Stimulated activated CD8-positive, alpha-beta memory T cell treated with anti-CD3 and anti-CD28 coated beads, Interleukin-15, amount 100 ng/mL, for 48 hours (primary cell): ENCODE measurements at places on chromosomes 6 and 20.

- DNase-seq = no peak
Measured at GRCh38 chr6:315921-316752, 23.9 kb downstream of the DUSP22 start.

- no peak for DNase-seq
Measured at GRCh38 chr6:43608310-43608763, 20.7 kb downstream of the GTPBP2 start.

DNA sequence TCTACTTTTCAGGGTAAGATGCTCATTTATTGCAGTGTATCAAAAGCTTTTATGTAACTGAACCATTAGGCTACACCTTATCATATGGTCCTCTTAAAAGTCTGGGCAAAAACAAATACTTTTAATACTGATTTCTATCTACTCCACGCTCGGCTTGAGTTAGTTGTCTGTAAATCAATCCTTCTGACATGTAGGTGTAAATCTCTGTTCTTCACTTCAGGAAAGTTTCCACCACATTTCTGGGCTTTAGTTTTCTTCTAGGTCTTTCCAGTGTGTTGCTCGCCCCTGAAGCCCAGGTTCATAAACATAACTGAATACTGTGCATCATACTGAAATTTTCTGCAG lies 89.2 kb upstream of the RNF217 start:
- DNase-seq = no peak

GRCh38 chr6:16651871-16652270 lies 109.4 kb downstream of the ATXN1 start:
- no peak for DNase-seq

DNA sequence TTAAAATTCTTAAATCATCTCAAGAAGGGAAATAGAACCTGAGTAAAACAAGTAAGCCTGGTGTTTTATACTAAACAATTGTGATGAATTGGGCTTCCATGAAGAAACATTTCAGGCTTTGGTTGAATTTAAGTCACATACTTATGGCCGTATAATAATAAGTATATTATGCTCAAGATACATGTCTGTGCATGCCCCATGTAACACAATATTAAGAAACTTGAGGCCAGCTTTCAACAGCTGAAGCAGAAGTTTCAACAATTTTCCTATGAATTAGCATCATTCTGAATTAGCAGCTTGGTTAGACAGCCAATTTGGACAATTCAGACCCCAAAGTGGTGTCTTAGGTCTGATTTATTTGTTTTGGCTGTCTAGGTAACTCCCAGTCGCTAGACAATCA lies 243.7 kb downstream of the MYLK4 start:
- DNase-seq = no peak

DNA sequence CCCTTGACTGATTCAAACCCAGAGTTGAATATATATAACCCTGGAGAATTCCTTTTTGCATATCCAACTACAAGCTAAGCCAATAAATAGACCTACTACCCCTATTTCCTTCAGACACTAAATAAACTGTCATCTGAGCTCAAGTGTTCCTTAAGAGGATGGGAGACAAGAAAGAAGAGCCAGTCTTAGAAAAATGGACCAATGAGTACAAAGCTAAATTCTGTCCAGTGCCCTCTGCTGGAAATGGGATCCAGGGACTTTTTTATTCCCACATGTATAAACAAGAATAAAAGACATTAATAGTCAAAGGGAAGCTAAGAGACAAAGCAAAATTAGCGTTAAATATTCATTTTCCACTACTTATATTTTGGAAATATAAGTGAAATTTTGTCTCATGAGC lies 4.8 kb downstream of the PPP1R10 start:
- DNase-seq = no peak

GRCh38 chr6:130190701-130191690 lies 31.8 kb downstream of the SAMD3 start:
- no peak for DNase-seq

GRCh38 chr6:123233336-123233735 lies 237.3 kb downstream of the CLVS2 start:
- DNase-seq = no peak

DNA sequence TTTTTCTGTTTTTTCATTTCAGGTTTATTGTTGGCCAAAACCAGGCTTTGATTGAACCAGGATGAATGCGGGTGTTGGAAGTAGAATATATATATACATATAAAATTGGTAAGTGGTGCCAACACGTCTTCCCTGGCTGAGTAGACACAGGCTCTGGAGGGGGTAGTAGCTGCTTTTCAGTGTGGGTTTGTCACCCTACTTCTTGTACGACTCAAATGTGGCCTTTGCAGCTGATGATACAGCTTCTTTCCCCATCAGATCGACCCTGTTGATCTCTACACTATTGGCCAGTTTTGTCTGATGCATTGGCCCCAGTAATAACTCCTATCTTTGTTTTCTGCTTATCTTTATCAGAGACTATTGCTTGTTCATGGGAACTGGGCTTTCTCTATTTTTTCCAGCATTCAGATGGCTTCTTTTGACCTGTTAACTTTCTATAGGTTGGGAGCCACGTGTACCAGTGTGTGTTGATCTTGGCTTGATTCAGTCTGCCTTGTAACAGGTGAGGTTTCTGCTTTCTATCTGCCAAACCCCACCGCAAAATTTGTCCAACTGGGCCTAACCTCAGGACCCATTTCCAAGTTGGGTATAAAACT lies 2.7 kb upstream of the ZNFX1 start:
- DNase-seq = no peak

GRCh38 chr6:126873351-126873750 lies 245.1 kb upstream of the RSPO3 start:
- DNase-seq = no peak

DNA sequence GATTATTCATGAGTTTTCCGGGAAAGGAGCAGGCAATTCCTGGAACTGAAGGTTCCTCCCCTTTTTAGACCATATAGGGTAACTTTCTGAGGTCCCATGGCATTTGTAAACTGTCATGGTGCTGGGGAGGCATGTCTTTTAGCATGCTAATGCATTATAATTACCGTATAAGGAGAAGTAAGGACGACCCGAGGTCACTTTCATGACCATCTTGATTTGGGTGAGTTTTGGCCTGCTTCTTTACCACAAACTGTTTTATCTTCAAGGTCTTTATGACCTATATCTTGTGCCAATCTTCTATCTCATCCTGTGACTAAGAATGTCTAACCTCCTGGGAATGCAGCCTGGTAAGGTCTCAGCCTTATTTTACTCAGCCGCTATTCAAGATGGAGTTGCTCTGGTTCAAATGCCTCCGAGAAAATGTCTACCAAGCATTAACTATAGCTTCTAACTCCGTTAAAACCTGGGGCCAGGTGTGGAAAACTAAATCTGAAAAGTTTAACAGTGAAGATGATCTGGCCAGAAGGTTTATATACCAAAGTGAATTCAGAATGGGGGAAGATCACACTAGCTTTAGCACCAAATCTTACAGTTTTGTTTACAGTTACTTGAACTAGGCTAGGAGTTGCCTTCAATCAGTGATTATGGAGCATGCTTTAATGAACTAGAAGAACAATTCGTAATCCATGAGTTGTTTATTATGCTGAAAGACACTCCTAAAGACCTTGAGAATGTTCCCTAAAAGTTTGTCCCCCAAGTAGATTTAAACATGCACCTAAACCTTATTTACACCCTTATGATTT lies 80.0 kb upstream of the TOP1 start:
- DNase-seq = no peak

DNA sequence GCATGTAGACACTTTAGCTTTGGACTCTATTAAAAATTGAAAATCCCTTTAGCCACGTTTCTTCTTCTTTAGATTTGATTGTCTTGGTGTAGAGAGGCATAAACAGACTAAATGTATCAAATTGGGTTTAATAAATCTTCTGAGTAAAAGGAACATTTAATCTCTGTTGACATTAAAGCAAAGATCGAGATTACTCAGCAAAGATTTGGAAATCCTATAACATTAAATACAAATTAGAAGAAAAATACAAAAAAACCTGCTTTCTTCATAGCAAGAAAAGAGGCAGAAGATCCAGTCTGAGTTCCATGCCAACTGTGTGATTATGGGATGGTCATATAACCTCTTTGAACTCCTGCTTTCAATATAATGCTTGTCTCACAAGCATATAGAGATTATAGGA lies 172.3 kb downstream of the GJA1 start:
- DNase-seq = no peak

- DNase-seq = no peak
Measured at GRCh38 chr20:31355981-31356380, 12.4 kb upstream of the DEFB118 start.

- no peak for DNase-seq
Measured at GRCh38 chr20:16664020-16664419, 65.8 kb upstream of the SNRPB2 start.

DNA sequence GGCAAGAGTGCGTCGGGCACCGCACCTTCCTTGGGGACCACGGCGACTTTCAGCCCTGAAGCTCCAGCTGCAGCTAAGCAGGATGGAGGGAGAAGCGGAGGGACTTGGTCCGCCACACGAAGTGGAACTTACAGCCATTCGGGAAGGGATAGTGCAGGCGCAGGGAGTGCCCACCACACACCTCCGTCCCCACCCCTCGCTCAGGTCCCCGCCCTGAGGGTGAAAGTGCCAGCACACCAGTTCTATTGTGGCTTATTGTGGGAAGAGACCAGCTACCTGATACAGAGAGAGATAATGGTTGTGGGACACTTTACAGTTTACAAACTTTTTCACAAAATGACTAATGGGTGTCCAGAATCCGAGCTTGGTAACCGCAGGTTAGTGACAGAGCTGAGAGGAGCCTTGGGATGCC lies 76.1 kb downstream of the IRF4 start:
- no peak for DNase-seq

DNA sequence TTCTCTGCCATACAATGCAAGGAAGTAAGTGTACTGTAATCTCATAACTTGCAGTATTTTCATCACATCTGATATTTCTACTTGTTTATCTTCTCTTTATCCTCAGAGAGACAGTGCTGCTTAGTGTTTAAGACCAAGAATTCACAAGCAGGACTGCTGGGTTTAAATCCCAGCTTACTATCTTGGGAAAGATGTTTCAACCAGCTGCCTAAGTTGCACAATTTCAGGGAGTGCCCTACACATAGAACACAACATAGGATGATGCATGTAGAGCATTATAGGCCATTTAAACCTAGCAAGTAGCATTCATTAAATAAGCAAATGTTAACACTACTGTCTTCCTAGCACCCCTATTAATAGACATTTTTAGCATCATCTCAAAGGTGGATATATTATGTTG lies 205.2 kb upstream of the CEP162 start:
- DNase-seq = no peak

DNA sequence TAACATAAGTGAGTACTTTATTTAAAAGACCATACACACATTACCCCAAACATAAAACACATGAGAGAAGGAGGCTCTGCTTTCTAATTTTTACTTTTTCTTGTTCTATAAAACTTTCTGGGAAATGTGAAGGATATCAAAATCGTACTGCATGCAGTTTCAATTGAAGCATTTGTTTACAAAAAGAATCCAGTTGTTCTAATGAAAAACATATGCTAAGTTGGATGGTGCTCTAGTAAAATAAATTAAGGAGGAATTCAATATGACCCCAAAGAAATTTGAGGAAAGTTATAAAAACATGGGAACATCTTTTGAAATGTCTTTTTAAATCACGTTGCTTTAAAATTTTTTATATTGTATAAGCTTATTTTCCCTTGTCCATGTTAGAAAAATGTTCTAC lies 37.6 kb downstream of the OR2B6 start:
- no peak for DNase-seq

GRCh38 chr20:4160761-4161305 lies 145.5 kb upstream of the RNF24 start:
- DNase-seq = peak; percentile 49

- DNase-seq = no peak
Measured at GRCh38 chr20:10113746-10114145, 79.0 kb downstream of the ANKEF1 start.

DNA sequence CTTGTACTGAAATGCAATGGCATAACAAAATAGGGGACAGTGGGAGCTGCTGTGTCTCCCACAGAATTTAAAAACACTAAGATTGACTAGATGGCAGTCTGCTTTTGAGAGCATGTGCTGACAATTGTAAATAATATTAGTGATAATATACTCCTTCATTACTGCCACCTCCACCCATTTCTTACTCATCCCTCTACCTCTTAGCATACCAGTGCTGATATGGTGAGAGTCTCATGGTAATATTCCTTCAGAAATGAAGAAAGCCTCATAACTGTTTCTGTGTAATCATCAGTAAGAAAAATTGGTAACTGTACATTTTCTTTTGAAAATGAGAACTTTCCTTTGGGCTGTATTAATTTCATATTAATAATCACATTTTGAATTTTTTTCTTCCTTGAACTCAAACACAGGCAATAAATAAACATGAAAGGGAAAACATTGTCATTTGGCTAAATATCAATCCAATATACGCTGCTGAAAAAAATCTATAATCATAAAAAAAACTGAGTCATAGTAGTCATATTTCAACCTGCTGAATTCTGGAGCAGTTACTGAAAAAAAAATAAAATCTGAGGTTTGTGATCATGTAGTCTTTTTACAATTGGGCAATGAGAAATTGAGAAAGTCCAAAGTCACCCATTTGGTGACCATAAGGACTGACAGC lies 34.6 kb downstream of the FAM83B start:
- DNase-seq = no peak

DNA sequence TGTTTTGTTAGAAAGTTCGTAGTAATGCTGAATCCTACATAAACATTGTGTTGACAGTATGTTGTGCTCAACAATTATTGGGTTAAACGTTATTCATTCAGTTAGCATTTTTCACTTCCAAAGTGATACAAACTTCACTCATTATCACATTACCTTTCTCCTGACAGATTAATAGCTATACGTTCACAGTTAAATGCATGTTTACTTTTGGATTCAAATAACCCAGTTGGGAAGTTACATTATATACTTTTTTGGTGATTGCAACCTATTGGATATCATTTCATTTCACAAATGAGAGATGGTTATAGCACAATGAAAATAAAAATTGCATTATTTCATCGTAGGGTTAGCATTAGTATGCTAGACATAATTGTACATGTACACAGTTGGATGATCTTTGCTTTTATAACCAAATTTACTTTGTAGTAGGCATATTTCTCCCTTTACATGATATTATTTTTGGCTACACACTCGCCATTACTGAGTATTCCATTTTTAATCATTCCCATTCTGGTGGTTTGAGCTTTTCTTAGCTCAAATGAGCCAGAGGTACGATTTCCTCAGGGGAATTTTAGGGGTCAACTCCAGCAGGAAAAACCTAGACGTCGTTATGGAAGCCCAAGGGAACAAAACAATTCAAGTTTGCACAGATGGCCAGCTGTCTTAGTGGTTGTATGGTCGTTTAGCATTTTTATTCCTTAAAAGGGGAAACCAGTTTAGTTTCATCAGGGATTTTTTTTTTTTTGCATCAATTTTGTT lies 2.1 kb upstream of the HIVEP1 start:
- DNase-seq = no peak

GRCh38 chr6:21164768-21165326 lies 428.7 kb upstream of the SOX4 start:
- no peak for DNase-seq

GRCh38 chr6:158926414-158926813 lies 73.6 kb downstream of the RSPH3 start:
- no peak for DNase-seq
